ENCODE measurements at places on chromosomes 3 and 15.

GRCh38 chr15:72907733-72908132 is 124.2 kb upstream of the ADPGK start:
- no peak for DNase-seq

- no peak for DNase-seq
Observed at GRCh38 chr3:125496701-125497100, 23.3 kb downstream of the SNX4 start.

DNA sequence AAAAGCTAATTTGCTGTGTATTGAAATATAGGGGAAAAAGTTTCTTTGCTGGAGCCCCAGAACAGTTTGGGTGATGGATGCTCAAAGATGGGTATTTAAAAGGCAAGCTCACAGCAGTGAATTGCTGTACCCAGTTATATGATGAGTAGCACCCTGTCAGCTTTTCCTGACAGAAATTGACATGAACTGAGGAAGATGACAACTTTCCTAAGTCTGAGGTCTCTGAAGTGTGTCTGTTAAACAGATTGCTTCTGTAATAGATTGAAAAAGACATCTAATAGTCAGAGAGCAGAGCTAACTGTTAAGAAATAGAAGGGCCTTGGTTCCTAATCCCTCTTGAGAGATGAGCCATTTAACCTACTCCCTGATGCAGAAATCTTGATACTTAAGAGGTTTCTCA is 1278.0 kb upstream of the ALCAM start:
- no peak for DNase-seq

- DNase-seq: peak; percentile 21
Observed at GRCh38 chr3:89098964-89099585, 8.3 kb upstream of the EPHA3 start.

DNA sequence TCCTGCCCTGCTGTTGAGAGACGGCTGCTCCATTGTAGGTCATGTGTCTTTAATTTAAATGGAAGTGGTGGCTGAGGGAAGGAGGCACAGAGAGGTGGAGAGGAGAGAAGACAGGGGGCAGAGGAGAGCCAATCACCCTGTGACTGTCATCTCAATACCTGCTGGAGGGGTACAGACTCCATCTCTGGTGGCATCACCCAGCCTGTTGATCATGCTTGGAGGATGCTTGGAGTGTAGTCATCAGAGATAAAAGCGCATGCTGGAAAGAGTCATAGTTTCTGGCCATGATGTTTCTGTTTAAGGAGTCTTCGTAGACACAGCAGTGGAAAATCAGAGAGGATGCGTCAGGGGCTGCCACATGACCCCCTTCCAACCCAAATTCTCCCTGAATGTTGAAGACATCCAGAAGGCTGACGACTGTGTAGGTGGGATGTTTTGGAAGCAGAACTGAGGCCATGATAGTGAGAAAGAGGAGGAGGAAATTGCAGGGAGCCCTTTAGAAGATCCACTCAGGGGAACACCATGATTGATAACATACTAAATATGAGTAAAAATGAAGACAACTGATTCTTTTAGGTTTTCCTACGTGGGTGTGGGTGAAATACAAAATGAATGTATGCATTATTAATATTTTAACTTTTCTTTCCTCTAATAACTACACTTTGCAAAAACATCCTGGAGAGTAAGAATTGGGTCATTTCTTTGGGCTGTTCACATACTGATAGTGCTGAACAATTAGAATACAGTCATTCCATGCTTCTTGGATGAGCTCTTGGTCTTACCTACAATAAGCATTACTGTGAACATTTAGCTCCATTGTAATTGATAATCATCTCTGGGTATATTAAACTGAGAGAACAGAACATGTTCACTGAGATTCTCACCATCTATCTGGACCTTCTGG is 210.6 kb upstream of the ATP10A start:
- no peak for DNase-seq

GRCh38 chr3:102255736-102256135 is 179.1 kb upstream of the ZPLD1 start:
- DNase-seq: no peak

- DNase-seq: no peak
Observed at GRCh38 chr3:64049136-64049535, 25.8 kb upstream of the PSMD6 start.

- no peak for DNase-seq
Observed at GRCh38 chr3:19735111-19735510, 198.9 kb downstream of the EFHB start.

- DNase-seq: no peak
Observed at GRCh38 chr3:138578961-138579574, 15.0 kb downstream of the CEP70 start.

GRCh38 chr15:49926740-49927139 is 192.3 kb downstream of the ATP8B4 start:
- DNase-seq: no peak
